ENCODE measurements at places on chromosomes 3 and 15.

DNA sequence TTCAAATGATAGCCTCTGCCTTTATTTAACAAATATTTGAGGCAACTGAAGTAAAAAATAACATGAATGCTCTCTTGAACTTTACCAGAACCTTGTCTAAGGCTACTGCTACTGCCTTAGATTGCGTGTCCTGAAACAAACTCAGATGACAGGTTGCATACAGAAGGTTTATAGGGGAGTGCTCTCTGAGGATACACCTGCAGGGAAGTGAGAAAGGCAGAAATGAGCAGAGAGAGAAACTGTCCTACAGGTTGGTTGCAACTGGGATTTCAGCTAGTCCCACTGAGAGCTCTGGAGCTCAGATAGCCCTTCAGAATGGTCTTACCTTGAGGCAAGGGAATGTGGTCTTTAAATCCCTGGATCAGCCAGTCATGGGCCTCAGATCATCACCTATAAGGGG, 165.5 kb downstream of the IL5RA start:
- ATAC-seq: no peak

GRCh38 chr3:184491011-184491576, 70.5 kb upstream of the EPHB3 start:
- ATAC-seq: no peak

DNA sequence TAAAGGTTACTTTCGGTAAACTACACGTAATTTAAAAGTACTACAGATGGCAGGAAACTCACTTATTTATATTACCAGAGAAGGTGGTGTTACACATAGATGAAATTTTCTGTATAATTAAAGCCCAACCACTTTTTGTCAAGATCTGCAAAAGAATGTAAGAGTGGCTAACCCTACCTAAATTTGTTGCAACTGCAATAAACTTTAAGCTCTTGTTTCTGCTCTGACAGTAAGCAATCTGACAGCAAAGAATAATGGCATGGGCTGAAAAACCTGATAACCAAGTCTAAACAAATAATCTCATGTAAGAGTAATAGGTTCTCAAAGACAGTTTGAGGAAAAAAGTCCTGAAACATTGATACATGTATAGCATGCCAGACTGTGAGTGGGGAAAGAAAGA, 897.3 kb downstream of the TUSC7 start:
- no peak for ATAC-seq

DNA sequence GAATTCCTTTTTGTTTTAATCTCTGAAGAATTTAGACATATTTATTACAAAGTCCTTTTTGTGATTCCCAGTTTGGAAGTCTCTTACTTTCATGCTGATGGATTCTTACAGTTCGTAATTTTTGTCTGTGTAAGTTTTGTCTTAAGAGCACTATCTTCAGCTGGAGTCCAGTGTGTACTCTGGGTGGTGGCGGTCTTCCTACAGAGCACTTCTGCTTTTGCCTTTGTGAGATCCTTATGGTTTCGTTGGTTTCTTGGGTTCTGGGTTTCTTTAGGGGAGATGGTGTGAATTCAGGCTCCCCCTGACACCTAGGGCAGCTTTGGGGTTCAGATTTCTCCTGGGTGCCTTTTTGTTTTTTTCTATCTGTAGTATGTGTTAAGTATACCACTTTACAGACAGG, 45.3 kb downstream of the PLS1 start:
- ATAC-seq: no peak

GRCh38 chr3:173096140-173096539, 44.9 kb downstream of the SPATA16 start:
- ATAC-seq: no peak

GRCh38 chr3:14521611-14522010, 18.5 kb downstream of the GRIP2 start:
- ATAC-seq: no peak

DNA sequence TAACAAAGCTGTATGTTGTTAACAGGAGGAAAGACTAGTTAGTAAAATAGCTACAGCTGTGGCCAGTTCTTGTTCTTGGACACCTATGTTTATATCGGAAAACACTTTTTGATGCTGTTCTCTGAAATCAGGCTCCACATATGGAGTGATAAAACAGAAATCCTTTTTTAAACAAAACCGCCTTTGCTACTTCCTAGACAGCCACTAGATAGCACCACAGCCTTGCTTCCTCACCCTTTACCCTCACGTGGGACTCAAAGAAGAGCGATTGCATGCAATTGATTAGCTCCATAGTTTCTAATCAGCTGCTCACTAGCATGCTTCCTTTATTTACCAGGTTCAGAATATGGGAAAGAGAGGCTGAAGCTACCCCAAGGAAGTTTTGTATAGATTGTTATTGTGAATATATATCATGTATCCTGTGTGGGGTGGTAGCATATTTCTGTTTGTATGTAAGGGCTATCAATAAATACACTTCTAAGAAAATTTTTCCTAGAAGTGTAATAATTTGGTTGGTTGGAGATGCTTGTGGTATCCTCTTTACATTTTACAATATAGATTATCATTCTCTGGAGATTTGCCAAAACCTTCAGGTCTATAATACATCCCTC, 4.3 kb upstream of the MTFMT start:
- ATAC-seq: no peak

GRCh38 chr3:71893702-71894479, 108.9 kb upstream of the PROK2 start:
- ATAC-seq: no peak

DNA sequence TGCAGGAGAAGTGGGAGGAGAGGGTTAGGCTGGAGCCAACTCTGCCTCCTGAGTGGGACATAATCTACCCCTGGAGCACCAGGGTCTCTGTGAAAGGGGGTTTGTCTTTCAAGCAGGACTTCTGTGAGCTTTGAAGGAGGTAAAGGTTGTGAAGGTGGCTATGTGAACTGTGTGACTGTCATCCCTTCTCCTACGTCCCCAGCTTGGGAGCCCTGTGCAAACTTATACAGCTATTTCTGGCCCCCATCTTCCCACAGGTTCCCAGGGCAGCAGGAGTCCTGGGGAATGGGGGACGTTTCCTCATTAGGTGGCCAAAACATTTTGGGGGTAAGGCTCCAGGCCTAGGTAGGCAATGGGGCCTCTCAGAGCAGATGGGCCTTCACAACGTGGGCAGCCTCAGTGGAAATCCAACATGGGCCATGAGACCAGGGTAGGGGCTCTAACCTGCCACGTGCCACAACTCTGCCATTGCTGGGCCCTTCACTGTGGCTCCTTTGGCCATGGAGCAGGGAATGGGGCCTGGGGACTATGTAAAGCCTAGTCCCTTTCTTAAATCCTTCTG, 3.5 kb downstream of the VIPR1 start:
- no peak for ATAC-seq

DNA sequence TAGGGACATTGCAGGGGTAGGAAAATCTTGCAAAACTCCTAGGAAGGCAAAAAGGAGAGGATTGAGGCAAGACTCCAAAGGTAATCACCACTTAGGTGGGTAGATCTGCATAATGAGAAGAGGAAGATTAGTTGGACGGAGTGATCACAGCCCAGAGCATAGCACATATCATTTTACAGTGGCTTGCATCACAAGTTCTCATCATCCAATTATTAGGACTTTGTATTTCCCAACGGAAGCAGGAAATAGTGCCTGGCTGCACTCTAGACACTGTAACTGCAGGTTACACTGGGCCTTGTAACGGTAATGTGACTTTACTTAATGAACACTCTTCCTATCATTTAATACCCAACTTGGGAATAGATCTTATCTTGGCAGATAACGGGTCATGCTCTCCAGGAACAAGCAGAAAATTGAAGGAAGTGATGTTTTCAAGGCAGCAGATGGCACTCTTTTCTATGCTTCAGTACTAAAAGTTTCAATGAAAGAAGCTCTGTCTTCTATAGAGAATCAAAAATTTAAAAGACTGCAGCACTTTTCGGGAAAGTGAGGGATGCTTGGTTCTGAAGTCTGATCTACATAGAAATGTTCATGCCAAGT, 101.9 kb upstream of the KCNMB2 start:
- ATAC-seq: no peak

GRCh38 chr3:151203051-151203420, at the start of gene GPR171:
TSS of gene GPR171 (minus strand) at chr3:151203216. CDS start at chr3:151199386, 3,830 bp downstream.
- ATAC-seq: peak; percentile 72

DNA sequence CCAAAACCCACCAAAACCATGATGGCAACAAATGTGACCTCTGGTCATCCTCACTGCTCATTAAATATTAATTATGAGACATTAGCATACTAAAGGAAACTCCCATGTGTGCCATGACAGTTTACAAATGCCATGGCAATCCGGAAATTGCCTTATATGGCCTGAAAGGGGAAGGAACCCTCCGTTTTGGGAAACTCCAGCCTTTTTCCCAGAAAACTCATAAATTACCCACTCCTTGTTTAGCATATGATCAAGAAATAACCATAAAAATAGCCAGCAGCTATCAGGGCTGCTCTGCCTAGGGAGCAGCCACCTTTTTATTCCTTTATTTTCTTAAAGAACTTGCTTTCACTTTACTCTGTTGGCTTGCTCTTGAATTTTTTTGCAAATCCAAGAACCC, 992.7 kb downstream of the NTRK3 start:
- ATAC-seq: no peak

Data from activated CD4-positive, CD25-positive, alpha-beta regulatory T cell treated with anti-CD3 and anti-CD28 coated beads, Interleukin-2, amount 50 U/mL, for 24 hours (primary cell).